ENCODE measurements at places on chromosomes 4 and X.
A peak's percentile ranks its signal among the peaks of the same experiment; 100 is the strongest.

GRCh38 chr4:136395212-136395722 is 1137.0 kb downstream of the PCDH18 start:
- no peak for DNase-seq

DNA sequence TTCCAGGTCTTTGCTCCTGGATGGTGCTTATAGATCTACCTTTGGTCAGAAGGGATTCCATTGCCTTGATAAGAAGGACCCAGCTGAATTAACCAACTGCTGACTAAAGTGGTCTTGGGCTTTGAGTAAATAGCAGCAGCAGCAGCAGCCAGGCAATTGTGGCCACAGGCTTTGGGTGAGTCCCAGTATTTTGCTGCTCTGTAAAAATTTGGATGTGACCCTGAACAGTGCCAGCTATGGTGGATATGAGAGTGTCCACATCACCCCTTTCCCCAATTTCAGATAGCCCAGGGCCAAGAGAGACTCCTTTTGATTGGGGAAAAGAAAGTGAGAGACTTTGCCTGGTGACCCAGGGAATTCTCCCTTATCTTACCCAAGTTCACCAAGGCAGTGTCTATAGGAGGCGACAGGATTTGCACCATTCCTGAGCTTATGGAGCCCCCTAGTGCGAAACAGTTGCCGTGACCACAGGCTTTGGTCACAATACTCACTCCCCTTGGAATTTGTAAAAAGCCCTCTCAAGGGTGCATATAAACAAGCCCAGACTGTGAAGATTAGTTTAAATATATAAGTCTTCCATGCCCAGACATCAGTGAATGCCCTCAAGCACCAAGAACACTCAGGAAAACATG is 518.0 kb downstream of the TMA16 start:
- no peak for DNase-seq

- no peak for DNase-seq
Observed at GRCh38 chr4:113708250-113708649, 53.3 kb downstream of the CAMK2D start.

DNA sequence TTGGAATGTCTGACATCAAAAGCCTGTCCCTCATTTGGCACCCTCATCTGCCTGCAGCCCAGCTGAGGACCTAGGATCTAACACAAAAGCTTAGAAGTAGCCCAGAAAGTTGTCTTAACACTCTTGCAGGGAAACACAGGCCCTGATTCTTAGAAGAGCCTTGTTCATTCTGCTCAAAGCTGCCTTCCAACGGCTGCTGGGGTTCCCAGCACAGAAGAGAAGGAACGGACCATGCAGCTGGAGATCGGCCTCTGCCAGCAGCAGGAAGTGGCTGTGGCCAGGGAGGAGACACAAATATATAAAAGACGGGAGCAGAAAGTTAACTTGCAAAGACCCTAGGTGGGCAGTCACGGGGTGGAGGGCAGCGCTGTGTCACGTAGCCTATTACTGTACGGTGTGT is 20.4 kb downstream of the PRPS2 start:
- no peak for DNase-seq

DNA sequence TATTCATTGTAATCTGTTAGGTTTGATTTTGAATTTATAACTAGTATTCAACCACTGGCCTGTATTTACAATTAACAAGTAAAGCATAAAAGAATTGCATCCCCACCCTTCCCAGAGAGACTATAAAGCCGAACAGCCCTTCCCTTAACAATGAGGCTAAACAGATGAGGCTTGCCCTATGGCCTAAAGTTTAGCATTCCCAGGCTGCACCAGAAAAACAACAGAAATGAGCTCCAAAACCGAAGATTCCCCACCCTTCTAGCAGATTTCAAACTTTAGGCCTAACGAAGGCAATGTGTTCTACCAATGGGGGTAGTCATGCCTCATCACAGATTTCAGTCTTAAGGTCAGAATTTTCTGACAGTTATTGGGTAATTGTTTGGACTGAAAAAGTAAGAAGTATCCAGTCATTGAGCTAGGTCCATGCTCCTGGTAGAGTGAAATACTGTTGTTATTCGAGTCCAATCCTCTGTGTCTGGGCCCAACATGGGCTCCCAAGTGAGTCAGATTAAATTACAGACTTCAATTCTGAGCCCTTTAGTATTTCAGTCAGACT is 197.6 kb downstream of the ANTXR2 start:
- DNase-seq: no peak

- no peak for DNase-seq
Observed at GRCh38 chrX:111445485-111445884, 33.5 kb upstream of the DCX start.

DNA sequence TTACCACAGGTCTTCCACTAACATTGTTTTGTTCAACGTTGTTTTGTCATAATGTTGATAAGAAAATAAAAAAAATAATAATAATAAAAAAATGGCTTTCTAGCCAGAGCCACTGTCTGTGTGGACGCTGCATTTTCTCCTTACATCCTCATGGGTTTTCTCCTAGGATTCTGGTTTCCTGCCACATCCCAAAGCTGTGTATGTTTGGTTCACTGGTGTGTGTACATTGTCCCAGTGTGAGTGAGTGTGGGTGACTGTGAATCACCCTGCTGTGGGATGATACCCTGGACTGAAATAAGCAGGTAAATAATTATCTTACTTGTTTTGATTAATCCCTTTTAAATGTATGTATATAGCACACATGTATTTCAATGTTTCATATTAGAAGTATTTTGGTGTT is 2154.4 kb upstream of the AGA start:
- no peak for DNase-seq

GRCh38 chr4:138646383-138646782 is 369.2 kb upstream of the NOCT start:
- DNase-seq: no peak

GRCh38 chr4:25172961-25173915 is 13.0 kb upstream of the SEPSECS start:
- peak; percentile 55 for DNase-seq

DNA sequence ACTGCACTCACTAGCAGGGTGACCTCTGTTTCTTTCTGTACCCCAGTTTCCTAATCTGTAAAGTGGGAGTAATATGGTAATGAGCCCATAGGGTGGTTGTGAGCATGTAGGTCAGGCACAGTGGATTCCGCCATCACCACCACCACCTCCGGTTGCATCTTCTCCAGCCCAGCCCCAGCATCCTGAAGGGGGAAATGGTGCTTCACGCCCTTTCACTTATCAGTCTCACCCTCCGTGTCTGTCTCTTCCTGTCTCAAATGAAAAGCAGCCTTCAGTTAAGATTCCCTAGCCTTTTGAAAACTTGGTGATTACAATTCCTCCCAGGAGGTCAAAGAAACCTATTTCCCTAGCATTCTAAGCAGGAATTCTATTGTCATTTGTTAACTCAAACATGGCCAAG is 16.9 kb upstream of the XPNPEP2 start:
- DNase-seq: no peak

DNA sequence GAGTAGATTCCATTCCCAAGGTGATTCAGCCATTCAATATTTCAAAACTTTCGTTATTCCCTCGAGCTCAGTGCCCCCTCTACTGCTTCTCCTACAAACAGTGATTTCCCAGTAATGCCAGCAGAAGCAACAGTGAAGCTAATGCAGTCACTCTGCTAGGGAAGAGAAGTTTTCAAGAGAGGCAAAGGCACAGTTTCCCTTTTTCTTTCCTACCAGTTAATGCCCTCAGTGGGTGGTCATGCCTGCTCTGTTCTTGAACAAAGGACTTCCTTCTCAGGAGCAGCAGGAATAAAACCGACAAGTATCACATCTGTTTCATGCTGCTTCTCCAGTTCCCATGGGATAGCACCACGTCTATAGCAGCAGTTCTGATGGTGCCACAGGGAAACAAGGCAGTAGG is 317.2 kb downstream of the TENM3 start:
- DNase-seq: no peak

- no peak for DNase-seq
Observed at GRCh38 chr4:17013382-17014006, 115.0 kb upstream of the LDB2 start.

- no peak for DNase-seq
Observed at GRCh38 chrX:74248889-74249288, 55.1 kb upstream of the ZCCHC13 start.

DNA sequence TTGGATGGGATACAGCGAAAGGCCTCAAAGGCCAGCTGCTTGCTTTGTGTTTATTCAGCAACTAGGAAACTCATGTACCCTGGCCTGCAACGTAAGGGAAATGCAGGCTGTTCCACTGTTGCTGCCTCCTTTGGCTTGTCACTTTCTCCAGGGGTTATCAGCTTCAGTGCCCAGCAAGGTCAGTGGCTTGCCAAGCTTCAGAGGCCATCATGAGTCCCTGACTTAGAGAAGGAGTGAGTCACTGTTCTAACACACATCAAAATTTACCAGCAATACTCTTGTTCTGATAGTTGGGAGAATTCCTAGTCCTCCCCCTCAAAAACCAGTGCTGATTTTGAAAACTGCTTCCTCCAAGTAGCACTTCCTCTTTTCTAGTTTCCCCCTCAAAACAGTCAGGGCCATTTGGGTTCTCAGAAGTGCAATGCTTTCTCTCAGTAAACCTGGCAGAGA is 250.8 kb downstream of the ARHGAP24 start:
- peak; percentile 21 for DNase-seq

- no peak for DNase-seq
Observed at GRCh38 chrX:63101879-63102620, 249.1 kb downstream of the SPIN4 start.

GRCh38 chrX:119015407-119016237 is 41.2 kb downstream of the LONRF3 start:
- DNase-seq: peak; percentile 37

- no peak for DNase-seq
Observed at GRCh38 chr4:86718152-86718551, 124.0 kb downstream of the PTPN13 start.

DNA sequence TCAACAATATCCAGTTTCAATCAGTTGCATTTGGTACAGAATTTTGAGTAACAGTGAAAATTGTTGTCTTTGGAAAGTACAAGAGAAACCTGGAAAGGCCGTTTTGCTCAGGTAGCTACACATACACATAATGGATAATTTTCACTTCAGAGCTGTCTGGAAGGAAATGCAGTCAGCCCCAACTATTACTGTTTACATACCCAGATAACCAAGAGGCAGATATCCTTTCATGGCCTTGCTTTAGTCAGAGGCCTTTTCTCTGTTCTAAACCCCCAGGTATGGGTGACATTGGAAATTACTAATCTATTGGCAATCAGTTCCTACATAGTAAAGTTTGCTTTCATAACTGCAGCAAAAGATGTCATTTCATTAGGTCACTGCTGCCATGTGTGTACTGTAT is 244.9 kb upstream of the EMCN start:
- no peak for DNase-seq

GRCh38 chr4:86688026-86688425 is 93.9 kb downstream of the PTPN13 start:
- DNase-seq: no peak

DNA sequence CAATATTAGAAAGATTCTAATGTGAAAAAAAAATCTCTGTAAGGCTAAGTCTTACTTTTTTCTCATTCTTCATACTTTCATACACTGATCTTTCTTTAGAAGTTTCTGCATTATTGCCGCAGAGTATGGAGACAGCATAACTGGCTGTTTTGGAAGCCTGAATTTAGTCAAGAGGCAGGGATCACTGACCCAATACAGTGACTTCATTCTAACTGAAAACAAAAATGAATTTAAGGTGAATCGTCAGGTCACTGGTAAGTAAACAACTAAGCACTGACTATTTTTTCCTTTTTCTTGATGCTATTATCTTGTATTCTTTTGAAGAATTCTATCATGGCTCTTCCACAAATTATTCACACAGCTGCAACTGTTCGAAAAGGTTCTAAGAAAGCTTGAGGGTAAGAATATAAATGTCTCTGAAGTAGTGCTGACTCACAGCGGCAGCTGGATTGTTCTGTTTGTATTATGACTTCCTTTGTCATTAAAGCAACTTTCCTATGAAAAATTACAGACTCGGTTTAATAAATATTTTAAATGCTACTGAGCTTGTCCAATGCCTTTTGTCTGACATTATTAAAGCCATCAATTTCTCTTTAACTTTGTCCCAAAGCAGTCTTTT is 609.3 kb downstream of the FSTL5 start:
- DNase-seq: no peak

DNA sequence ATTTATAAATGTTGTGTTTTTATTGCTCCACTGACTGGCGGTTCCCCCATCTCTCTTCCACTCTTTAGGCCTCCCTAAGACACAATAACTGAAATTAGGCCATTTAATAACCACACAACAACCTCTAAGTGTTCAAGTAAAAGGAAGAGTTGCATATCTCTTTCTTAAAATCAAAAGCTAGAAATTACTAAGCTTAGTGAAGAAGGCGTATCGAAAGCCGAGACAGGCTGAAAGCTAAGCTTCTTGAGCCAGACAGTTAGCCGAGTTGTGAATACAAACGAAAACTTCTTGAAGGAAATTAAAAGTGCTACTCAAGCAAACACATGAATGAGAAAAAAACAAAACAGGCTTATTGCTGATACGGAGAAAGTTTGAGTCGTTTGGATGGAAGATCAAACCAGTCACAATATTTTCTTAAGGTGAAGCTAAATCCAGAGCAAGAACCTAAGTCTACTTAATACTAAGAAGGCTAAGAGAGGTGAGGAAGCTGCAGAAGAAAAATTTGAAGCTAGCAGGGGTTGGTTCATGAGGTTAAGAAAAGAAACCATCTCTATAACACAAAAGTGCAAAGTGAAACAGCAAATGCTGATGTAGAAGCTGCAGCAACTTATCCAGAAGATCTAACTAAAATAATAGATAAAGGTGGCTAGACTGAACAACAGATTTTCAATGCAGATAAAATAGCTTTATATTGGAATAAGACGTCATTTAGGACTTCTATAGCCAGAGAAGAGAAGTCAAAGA is 194.0 kb upstream of the TTC29 start:
- no peak for DNase-seq

DNA sequence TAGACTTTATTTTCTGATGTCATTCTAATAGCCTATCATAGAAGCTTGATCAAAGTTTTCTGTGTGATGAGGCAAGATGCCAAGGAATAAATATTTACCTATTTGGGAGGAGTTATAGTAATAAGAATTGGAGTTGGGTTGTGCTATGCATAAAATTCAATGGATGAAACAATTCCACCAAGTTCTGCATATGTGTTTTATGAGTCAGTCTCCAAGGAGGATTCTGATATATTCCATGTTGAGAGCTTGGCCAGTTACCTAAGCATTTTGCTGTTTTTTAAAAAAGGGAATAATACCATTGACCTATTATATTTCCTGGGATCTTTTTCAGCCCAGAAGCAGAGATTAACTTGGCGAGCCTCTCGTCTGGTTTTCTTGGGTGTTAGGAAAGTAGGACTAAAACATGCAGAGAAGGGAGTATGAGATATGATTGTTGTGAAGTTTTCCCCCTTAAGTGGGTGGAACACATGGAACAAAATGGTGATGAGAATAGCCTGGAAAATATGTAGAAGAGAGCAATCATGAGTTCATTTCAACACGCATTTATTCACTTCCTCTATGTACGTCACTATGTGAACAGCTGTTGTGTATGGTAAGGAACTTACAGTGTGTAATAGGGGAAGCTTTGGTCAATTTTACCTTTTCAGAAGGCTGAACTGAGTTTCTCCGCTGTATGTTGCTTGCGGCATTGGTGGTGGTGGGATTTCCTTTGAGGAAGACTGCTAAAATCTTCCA is 39.2 kb downstream of the POLA1 start:
- no peak for DNase-seq
